ENCODE measurements at places on chromosomes 6 and 20. TPM values are rescaled to one million over a fixed set of nuclear protein-coding genes. Genes with fewer than 3 reads are reported as not detected.

The FAM83C gene
- not detected for polyA plus RNA-seq

The SYCP2 gene
- 1.7 TPM for polyA plus RNA-seq

The TSPO2 gene
- polyA plus RNA-seq = not detected

The ATP5F1E gene
- 131 TPM for polyA plus RNA-seq

The DCDC2 gene
- polyA plus RNA-seq = not detected

The BPI gene
- 0.07 TPM for polyA plus RNA-seq

The NHSL1 gene
- 10.5 TPM for polyA plus RNA-seq

The TMEM151B gene
- 0.88 TPM for polyA plus RNA-seq

The HM13 gene
- polyA plus RNA-seq = 47.8 TPM

The CFAP61 gene
- 0.11 TPM for polyA plus RNA-seq

The POPDC3 gene
- 53.2 TPM for polyA plus RNA-seq

The LRRC73 gene
- 1.1 TPM for polyA plus RNA-seq

The SRC gene
- polyA plus RNA-seq = 9.5 TPM

The CST2 gene
- polyA plus RNA-seq = not detected

The COMMD7 gene
- polyA plus RNA-seq = 53.6 TPM

The FABP7 gene
- 3.3 TPM for polyA plus RNA-seq

The CYP21A2 gene
- polyA plus RNA-seq = 0.48 TPM

The SNAI1 gene
- polyA plus RNA-seq = 8.4 TPM

The CCM2L gene
- 10.3 TPM for polyA plus RNA-seq

The ADGB gene
- not detected for polyA plus RNA-seq

The CST3 gene
- 1,076 TPM for polyA plus RNA-seq

The C20orf202 gene
- 0.27 TPM for polyA plus RNA-seq

The COX4I2 gene
- polyA plus RNA-seq = 29.5 TPM

The CASS4 gene
- polyA plus RNA-seq = 0.34 TPM

The ELOVL2 gene
- 1.4 TPM for polyA plus RNA-seq

The BPIFB4 gene
- not detected for polyA plus RNA-seq

Measured in right cardiac atrium (tissue), 5 donors.